GM19239 (cell line): ENCODE measurements at places on chromosomes 11 and 22.
A peak's percentile ranks its signal among the peaks of the same experiment; 100 is the strongest.

DNA sequence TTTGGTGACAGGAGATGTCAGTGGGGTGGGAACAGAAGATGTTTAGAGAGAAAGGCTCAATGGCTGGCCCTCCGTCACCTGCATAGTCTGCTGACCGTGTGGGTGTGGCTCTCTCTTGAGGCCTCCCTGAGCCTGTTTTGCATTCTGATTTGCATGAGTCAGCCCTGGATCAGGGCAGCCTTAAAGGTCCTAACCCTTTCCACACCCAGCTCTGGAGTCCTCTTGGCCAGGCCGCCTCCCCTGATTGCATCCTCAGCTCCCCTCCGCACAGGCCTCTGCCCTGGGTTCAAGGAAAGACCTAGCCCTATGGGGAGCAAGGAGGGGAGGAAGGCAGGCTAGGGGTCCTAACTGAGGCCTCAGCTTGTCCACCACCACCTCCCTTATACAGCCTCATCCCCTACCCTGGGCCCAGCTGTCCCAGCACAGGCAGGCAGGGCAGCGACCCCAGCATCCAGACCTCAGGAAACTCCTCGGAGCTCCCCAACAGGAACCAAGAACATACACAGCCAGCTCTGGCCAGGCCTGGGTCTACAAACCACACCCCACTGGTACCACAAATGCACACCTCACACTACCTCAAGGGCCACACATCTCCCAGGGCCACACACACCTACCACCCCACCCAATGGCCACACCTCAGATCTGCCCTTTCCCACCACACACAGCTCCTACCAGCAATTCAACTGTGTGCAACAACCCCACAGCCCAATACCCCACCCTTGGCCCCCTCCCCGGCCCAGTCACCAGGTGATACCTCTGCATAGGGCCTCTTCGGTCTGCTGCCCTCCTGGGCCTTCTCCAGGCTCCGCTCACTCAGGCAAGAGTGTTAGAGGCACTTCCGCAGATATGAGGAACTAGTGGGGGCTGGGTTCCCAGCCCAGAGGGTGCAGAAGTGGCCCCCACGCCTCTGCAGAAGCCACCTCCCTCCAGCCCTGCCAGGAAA, 13.7 kb downstream of the ARAP1 start:
- DNase-seq = peak; percentile 61

DNA sequence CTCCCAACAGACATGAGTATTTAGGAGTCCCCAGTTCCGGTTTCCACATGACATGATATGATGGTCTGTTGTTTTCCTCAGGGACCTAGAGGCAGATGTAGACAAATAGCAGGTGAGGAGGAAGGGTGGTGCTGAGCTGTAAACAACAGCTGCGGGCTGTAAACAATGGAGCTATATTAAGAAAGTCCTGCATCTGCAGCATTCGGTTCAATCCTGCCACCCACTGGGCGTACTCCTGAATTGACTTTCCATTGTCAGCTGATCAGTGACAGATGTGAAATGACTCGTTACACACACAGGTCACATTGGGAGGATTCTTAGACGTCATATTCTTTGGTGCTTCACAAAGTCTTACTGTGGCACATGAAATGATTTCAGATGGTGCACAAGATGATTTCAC, 26.8 kb upstream of the RAG1 start:
- DNase-seq = peak; percentile 9

DNA sequence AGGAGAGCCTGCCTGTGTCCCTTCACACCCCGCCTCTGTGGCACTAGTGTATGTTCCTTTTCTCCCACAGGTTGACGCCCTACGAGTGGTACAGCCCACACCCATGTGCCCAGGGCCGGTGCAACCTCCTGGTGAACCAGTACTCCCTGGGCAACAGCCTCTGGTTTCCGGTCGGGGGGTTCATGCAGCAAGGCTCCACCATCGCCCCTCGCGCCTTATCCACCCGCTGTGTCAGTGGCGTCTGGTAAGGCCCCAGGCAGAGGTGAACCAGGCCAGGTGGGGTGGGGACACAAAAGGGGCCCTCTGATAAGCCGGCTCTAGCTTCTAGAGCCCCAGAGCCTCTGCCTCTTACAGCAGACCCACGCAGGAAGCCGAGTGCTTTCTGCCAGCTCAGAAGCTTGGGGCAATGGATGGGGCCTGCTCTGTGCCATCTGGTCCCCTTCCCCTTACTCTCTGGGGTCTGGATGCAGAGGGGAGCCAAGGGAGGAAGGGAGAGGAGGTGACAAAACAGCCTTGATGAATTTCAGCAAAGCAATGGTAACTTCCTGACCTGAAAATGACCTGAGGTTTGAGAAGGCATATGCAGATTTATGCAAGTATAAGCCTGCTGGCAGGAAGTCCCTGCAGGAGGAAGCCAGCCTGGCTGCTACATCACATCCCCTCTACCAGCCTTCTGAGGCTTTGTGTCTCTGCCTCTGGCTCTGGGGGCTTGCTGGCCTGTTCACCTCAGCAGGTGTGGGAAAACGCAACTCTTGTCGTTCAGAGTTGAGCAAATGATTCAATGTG, 67.0 kb upstream of the TBCEL start:
- peak; percentile 16 for DNase-seq

- no peak for DNase-seq
Observed at GRCh38 chr11:15629690-15630321, 515.1 kb downstream of the INSC start.

- DNase-seq = no peak
Observed at GRCh38 chr22:26251869-26252268, 82.6 kb downstream of the SEZ6L start.

DNA sequence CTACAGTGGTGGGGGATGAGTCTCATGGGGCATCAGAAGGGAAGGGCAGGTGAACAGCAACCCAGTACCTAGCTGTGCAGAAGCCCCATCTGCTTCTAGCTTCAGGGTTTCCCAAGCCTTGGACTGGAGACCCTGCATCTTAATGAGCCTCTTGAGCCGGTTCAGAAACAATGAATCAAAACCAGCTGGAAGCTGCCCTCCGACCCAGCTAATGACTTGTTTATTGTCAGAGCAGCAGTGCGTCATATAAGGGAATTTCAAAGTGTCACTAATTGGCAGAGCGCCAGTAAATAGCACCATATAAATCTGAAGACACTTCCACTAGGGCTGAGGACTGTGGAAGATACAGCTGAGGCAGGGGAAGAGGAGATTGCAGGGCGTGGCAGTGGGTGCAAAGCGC, 57.5 kb downstream of the RPUSD4 start:
- DNase-seq = no peak

GRCh38 chr11:119511614-119512306, 88.8 kb upstream of the THY1 start:
- no peak for DNase-seq
